ENCODE measurements at places on chromosomes 5 and 9.

DNA sequence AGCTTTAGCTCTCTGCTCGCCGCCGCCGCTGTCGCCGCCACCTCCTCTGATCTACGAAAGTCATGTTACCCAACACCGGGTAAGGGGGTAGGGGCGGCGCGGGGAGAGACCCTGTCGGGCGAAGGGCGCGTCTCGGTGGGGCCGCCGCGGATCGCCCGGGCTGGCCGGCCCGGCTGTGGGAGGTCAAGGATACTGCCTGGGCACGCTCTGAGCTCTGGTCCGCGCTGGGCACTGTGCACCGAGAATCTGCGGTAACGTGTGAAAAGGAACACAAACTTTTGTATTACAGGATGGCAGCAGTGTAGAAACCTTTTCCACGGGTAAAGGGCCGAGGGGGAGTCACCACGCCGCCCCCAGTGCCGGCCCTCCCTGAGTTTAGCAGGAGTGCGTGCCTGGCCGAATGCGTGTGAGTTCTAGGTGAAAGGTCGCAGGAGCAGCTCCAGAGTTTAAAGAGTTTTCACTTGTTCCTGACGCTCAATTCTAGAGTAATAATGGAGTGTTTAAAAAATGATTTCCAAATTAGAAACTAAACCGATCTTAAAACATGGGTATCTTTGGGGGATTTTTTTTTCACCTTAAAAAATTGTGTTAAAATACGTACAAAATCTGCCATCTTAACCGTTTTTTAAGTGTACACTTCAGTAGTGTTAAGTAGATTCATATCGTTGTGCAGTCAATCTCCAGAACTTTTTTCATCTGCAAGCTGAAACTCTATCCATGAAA is at the start of gene HSDL2:
TSS of gene HSDL2 (plus strand) at position 7 of the 723 bp plus-strand sequence. CDS start at position 63, 56 bp downstream.
- peak; percentile 1 for DNase-seq

DNA sequence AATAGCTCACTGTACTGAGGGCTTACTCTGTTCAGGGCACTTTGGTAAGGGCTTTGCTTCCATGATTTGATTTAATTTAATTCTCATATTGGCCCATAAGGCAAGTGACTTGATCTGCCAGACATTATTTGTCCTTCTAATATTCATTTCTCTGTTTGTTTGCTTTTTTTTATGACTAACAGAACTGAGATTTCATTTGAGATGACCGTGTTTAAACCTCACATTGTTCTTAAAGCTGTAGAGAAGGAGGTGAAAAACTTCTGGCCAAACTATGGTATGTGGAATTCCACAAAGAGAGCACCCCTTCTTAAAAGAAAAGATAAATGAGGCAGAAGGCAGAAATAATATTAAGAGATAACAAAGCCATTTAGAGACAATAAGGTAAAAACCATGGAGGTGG is 775.6 kb upstream of the ACO1 start:
- DNase-seq, result no peak

- DNase-seq, result no peak
Observed at GRCh38 chr5:73666891-73667290, 40.9 kb downstream of the ARHGEF28 start.

GRCh38 chr9:131399972-131400371 is 6.1 kb downstream of the PRRC2B start:
- DNase-seq, result no peak

GRCh38 chr5:118857700-118858099 is 130.6 kb downstream of the DTWD2 start:
- no peak for DNase-seq
